HFF-Myc (cell line): ENCODE measurements at places on chromosomes 3 and 15.

DNA sequence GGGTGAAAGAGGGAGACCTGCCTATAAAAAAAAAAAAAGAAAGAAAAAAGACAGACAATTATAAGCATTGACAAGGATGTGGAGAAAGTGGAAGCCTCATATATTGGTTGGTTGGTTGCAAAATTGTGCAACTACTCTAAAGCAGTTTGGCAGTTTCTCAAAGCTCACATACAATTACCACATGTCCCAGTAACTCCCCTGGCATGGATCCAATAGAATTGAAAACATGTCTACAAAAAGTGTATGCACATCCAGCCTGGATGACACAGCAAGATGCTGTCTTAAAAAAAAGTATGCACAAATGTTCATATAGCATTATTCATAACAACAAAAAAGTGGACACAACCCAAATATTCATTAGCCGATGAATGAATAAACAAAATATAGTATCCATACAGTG is 19.5 kb downstream of the SETMAR start:
- peak; percentile 71 for DNase-seq

- no peak for DNase-seq
These were observed 23.1 kb downstream of the TFG start for GRCh38 chr3:100732435-100732834.

DNA sequence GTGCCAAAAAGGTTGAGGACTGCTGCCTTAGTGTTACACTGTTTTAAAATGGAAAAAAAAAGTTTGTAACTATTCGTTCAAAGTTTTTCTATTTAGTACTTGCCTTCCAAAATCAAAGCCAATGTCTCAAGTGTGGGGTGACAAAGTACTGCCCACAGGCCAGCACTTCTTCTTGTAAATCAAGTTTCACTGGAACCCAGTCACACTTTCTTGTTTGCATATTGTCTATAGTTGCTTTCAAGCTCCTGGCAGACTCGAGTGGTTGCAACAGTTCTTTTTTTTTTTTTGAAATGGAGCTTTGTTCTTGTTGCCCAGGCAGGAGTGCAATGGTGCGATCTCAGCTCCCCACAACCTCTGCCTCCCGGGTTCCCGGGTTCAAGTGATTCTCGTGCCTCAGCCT is 75.3 kb upstream of the RPL35A start:
- no peak for DNase-seq

GRCh38 chr15:78540871-78541743 is 863 bp downstream of the PSMA4 start:
- DNase-seq = no peak

DNA sequence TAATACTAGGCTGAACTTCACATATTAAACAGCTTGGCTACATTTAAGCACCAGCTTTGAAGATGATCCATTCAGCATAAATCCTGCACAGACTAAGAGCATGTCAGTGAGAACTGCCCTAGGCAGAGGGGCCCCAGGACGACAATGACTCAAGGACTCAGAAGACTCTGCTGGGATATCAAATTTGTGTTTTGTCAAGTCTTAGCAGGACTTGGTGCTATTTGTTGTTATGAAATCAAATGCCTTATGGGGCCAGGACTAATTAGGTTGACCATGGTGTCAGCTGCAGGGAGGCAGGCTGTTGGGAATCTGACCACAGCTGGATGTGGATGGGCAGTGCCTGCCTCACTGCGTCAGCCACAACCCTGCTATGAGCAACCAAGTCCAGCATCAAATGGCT is 91.8 kb downstream of the RYR3 start:
- no peak for DNase-seq
